Psoas muscle (tissue), 8 donors: ENCODE measurements at places on chromosomes 16 and 17.

- no peak for DNase-seq
Measured at GRCh38 chr17:75773121-75773807, 8.3 kb upstream of the GALK1 start.

GRCh38 chr16:54511222-54511731 is 224.7 kb upstream of the IRX3 start:
- no peak for DNase-seq

DNA sequence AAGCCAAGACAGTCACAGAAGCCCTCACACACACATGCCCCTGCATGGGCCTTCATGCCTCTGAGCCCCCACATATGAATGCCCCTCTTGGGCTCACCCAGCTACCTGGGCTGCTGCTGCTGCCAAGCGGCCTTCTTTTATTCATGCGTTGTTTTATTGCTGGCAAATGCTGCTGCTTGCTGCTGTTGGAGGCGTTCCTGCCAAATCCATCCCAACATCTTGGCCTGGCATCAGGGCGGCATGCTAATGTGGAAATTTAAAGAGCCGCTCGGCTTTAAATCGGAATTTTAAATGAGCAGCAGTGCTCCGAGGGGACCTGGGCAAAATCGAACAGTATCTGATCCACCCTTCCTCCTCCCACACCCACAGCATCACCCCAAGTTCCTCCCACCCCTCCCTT is 39.0 kb downstream of the NEUROD2 start:
- DNase-seq = no peak

DNA sequence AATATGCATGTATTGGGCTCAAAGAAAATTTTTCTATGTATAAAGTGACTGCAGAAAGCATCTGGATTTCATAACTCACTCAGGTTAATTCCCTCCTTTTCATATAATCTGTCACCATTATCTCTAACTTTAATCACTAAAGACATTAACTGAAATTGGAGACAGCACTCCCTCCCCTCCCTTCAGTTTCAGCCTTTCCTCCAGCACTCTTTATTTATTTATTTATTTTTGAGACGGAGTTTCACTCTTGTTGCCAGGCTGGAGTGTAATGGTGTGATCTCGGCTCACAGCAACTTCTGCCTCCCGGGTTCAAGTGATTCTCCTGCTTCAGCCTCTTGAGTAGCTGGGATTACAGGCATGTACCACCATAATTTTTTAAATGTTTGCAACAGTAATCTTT is 43.1 kb downstream of the CDH8 start:
- no peak for DNase-seq
